ENCODE measurements at places on chromosomes 6 and 20.

DNA sequence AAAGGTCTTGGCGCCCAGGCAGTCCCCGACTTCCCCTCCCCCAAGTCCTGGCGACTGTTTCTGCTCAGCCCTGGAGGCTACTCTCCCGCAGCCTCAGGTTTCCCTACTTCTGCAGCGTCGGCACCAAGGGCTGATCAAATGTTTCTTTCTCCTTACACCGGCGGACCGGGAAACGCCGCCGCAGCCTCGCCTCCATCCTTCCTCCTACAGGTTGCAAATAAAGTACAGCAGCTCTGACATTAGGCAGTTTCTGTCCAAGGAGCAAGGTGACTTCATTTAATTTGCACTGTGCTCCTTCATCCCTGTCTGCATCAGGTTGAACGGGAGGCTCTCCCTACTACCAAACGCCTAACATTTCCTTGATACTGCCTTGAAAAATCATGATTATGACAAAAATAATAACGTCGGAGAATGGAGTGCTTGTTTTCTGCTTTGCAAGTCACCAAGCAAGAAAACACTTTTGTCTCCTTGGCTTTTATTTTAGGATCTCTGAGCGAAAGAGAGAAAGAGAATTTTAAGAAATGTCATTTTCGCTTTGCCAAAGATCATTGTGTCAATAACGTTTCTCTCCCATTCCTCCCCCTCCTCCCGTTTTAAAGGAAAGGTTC is 1.0 kb downstream of the CLIC5 start:
- DNase-seq, result no peak

DNA sequence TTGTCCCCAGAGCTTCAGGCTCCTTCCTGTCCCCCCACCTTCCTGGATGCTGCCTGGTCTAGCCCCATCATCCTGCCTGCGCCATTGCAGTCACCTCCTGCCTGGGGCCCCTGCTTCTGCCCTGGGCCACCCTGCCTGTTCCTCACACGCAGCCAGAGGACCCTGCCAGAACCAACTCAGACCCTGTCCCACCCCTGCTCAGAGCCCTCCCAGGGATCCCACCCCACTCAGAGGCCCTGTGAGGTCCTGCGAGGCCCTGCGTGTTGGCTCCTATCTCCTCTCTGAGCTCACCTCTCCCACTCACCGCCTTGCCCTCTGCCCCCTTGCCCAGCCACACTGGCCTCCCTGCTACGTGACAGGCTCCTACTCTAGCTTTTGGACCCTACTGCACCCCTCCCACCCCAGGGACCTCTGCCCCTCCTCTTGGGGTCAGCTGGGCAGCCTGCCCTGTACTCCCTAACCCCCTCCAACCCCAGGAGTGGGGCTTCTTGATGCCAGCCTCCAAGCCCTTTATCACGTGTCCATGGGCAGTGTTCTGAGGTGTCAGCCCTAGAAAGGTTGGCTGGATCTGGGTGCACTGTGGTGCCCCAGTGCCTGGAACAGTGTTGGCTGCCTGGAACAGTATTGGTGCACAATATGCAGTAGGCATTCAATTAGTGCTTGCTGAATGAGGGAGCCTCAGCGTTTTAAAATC is 68.3 kb downstream of the CEBPB start:
- no peak for DNase-seq

DNA sequence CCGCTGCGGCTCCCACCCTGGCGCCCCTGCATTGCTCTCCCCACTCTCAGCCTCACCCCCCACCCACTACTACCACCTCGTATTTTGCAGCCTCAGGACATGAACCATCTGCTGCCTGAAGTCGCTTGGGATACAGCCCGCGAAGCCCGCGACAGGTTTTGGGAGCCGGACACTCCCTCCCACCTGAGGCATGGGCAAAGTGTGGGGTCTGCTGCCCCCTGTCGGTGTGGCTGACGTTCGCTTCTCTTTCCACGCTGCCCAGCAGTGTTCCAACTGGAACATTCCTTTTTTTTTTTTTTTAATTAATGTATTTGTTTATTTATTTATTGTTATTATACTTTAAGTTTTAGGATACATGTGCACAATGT is 15.3 kb upstream of the LPA start:
- no peak for DNase-seq

DNA sequence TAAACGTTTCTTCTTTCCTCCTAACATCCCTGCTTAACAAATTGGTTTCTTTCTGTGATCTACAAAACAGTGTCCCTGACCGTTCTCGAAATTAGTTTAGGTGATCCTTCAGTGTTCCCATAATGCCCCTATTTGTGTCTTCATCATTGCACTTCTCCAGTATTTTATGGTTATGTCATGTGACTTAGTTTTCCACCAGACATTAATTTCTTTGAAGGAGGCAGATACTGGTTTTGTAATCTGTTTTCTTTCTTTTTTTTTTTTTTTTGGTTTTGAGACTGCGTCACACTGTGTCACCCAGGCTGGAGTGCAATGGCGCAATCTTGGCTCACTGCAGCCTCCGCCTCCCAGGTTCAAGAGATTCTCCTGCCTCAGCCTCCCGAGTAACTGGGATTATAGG is 49.2 kb downstream of the FAM217A start:
- DNase-seq, result no peak

DNA sequence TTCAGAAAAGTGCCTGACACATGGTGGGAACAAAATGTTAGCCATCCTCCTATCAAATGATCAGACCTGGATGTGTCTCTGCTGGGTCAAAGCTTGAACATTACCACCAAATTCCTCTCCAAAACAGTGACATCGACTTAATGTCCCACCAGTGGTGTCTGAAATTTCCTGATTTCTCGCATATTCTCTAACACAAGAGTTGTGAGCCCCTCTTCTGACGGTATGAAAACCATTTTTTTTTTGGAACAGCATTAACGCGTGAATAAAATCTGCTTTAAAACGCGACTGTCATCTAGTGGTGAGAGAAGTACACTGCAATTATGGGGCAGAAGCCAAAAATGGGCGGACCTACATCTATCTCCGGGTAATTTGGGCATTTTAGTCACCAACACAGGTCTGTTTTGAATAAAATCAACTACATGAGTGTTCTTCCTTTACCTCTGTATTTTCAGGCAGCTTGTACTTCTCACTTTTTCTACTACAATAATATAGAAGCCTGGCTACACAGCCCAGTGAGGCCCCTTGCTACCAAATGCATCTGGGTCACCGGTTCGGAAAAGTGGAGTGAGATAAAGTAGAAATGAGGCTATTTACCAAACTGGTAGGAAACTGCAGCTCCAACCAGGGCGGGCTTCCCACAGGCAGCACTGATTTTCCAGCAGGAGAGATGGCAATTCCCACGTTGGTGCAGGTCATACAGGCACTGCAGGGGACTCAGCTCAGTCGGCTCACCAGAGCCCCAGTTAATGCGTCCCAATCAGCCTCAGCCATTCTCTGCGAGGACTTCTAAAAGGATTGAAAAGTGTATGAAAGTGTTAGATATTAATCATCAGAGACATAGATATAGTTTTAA is 27.4 kb downstream of the MGME1 start:
- DNase-seq, result no peak

- no peak for DNase-seq
These were observed 74.7 kb downstream of the SLC23A2 start for GRCh38 chr20:4926531-4927156.

DNA sequence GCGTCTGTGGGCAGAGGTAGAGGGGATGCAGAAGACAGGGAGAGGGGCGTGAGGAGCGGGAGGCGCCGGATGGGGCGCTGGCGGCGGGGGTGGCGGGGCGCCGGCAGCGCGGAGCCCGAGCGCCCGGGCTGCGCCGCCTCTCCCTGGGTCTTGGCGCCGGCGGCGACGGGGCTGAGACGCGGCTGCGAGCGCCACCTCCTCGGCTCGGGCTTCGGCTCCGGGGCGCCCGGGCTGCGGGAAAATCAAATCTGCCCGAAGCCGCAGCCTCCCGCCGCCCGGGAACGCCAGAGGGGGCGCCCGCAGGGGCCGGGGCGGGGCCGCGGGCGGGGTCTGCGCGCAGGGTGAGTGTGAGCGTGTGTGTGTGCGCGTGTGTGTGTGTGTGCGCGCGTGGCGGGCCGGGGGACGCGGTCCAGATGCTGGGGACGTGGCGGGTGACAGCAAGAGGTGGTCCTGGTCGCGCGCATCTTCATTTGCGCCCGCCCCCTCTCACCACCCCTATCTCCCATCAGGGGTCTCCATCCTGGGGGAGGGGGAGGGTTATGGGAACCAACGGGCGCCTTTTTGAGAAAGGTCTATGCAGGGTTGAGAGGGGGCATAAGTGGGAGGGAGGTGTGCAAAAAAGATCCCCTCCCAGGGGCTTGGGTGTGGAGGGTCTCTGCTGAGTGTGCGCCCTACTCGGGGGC is 646 bp upstream of the CPNE5 start:
- no peak for DNase-seq

- no peak for DNase-seq
These were observed 514.0 kb upstream of the BTBD3 start for GRCh38 chr20:11403711-11404110.

Data from SIG-M5 (cell line).